ENCODE measurements at places on chromosomes 16 and 17. TPM values are rescaled to one million over a fixed set of nuclear protein-coding genes. Genes with fewer than 3 reads are reported as not detected.

Gene DOC2A
- total RNA-seq: not detected

Gene FAM171A2
- total RNA-seq: 2.4 TPM

GRCh38 chr16:27828671-27829070, 234.8 kb downstream of the GSG1L start:
- H3K27me3 ChIP-seq: no peaks in the 10 kb centered on the region
- no peak for DNase-seq
- no peak overlapping the region for H3K4me3 ChIP-seq
- no peak overlapping the region for H3K27ac ChIP-seq
- H3K36me3 ChIP-seq: no peaks in the 10 kb centered on the region

GRCh38 chr17:78748730-78749317, 33.2 kb downstream of the CYTH1 start:
- H3K27ac ChIP-seq: peak overlapping the region; percentile 46
- H3K4me1 ChIP-seq: no peaks in the 10 kb centered on the region
- H3K4me3 ChIP-seq: no peak overlapping the region
- no peaks in the 10 kb centered on the region for H3K36me3 ChIP-seq
- H3K27me3 ChIP-seq: no peaks in the 10 kb centered on the region
- DNase-seq: peak; percentile 83

- no peaks in the 10 kb centered on the region for H3K36me3 ChIP-seq
- no peak overlapping the region for H3K27ac ChIP-seq
- no peaks in the 10 kb centered on the region for H3K4me1 ChIP-seq
These were observed 17.7 kb upstream of the VPS4A start for GRCh38 chr16:69293401-69293800.

Gene KRTAP1-5
- not detected for total RNA-seq

- H3K27ac ChIP-seq: no peak overlapping the region
- DNase-seq: no peak
- H3K4me3 ChIP-seq: no peak overlapping the region
These were observed 23.4 kb downstream of the WWOX start for GRCh38 chr16:78122774-78123315.

DNA sequence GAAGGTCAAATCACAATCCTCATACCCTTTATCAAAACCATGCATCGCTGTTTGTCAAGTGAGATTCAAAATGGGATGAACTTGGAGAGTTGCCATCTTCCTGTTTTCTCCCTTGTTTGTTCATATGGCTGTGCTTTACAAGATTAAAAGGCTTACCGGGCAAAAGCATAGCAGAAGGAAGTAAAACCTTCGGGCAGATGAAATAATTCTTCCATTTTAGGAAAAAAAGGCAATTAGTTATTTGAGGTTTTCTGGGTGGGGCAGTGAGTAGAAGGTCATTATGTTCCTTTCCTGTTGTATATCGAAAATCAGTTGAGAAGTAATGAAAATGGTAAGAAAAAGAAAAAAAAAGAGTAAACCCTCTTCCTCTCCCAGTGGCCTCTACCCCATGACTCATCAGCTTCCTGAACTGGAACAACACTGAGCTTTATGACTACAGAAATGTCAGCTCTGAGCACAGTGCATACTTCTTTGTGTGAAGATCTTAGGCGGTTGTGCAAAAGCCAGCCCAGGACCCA, 369.2 kb downstream of the CDH13 start:
- H3K27ac ChIP-seq: peak overlapping the region; percentile 32
- H3K27me3 ChIP-seq: no peaks in the 10 kb centered on the region
- DNase-seq: no peak
- no peaks in the 10 kb centered on the region for H3K4me1 ChIP-seq
- H3K4me3 ChIP-seq: no peak overlapping the region

Gene EPN3
- total RNA-seq: 13.3 TPM

GRCh38 chr16:79165506-79165905, 435.0 kb downstream of the MAF start:
- no peak overlapping the region for H3K4me3 ChIP-seq
- no peak for DNase-seq
- H3K36me3 ChIP-seq: no peaks in the 10 kb centered on the region
- no peaks in the 10 kb centered on the region for H3K4me1 ChIP-seq
- no peak overlapping the region for H3K27ac ChIP-seq

DNA sequence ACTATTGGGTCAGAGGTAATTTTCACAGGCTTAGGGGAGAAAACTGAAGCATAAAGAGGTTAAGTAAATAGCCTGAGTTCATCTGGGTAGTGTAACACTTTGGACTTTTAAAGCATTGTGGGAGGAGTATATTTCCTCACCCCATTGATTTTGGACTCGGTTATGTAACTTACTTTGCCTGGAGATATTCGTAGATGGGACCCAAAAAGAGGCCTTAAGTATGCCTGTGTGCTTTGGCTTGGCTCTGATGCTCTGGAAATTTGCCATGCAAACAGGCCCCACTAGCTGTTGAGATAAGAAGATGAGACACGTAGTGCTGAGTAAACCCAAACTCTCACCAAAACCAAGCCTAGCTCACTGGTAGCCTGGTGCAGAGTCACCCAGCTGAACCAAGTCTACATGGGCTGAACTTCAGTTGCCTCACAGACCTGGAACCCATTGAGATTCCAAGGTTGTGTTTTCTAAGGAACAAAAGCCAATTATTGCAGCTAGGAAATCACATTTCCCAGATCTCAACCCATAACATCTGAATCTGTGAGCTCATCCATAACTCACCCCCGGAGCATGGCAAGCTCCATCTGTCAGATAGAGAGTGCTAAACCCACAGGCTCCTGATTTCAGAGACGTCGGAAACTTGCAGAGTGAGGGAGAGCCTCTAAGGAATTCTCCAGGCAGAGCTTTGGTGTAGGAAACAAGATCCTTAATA, 536.0 kb upstream of the C16orf82 start:
- no peak overlapping the region for H3K27ac ChIP-seq
- no peaks in the 10 kb centered on the region for H3K27me3 ChIP-seq
- DNase-seq: no peak
- H3K4me3 ChIP-seq: no peak overlapping the region

Gene PRR29
- not detected for total RNA-seq

DNA sequence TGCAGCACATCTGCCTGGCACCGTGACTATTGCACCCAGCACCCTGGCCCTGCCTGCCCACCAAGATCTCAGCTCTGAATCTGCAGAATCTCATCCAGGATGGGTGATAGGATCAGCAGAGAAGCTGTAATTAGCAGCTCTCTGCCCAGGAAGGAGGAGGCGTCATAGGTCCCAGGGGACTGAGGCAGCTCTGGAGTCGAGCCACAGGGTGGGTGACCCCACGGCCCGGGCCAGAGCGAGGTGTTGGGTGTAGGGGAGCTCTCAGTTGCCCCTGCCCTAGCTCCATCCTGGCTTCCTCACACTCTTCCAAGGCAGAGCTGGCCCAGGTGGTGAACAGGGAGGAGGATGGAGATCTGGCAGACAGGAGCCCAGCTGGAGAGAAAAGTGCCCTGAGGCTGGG, 18.2 kb upstream of the FAM83G start:
- DNase-seq: no peak
- no peak overlapping the region for H3K4me3 ChIP-seq
- H3K4me1 ChIP-seq: no peaks in the 10 kb centered on the region
- no peaks in the 10 kb centered on the region for H3K36me3 ChIP-seq
- H3K27me3 ChIP-seq: no peaks in the 10 kb centered on the region
